Right lung (tissue), 10 donors: ENCODE measurements at places on chromosomes 5 and 9. TPM values are rescaled to one million over a fixed set of nuclear protein-coding genes. Genes with fewer than 3 reads are reported as not detected.

EDIL3 gene
- polyA plus RNA-seq, result 37.1 TPM

MIER3 gene
- polyA plus RNA-seq, result 51.5 TPM

OR1J2 gene
- not detected for polyA plus RNA-seq

- DNase-seq, result no peak
Measured at GRCh38 chr5:80453366-80453765, 34.5 kb upstream of the FAM151B start.

DNA sequence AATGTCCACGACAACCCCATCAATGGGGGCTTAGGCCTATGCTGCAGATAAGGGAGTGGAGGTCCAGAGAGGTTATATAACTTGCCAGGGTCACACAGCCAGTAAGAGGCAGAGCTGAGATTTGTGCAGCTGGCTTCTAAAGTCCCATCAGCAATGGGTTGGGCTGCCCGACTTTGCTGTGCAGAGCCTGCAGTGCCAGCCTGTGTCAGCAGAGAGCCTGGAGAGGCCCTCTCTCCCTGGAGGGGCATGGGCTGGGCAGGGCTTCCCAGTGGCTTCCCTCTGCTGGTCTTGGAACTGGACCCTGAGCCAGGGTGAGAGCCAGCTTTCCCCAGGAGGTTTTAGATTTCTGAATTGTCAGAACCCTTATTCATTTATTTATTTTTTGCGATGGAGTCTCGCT is 77.2 kb upstream of the RAPGEF1 start:
- DNase-seq, result no peak

- DNase-seq, result no peak
Measured at GRCh38 chr9:126985870-126986498, 71.4 kb downstream of the RALGPS1 start.

DNA sequence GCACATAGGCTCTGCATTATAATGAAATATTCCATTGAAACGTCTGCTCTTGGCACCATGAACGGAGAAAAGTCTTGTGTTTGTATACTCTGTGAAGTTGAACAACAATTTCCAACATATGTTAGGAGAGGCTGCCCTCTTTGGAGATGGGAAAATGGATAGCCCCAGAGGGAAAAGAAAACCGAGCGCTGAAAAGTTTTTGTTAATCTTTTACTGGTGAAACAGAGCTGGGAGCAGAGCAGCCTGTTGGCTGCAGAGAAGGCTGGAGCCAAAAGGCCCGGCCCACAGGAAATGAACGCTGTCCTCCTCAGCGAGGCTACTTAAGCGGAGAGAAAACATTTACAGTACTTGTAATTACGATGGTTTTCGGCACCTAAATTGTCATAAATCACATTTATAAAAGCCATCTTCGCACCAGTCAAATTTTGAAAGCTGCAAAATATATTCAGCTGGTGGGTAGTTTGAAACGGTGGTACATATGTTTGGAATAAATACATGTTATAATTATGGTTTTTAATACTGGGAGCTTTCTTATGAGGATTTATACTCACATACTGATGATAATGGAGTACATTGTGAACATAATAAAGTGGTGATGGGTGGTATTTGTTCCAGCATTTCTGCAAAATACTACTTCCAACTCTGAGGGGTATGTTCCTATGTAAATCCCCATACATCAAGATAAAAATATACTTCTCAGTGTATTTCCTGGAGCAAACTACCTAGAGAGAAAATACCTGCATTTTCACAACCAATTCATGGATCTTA is 129.6 kb upstream of the CNTLN start:
- peak; percentile 73 for DNase-seq

GRCh38 chr9:117707561-117707960 is 3.4 kb downstream of the TLR4 start:
- DNase-seq, result no peak

- peak; percentile 32 for DNase-seq
Measured at GRCh38 chr5:118592229-118593002, 395.9 kb downstream of the DTWD2 start.

GRCh38 chr5:142684508-142685041 is 1.3 kb downstream of the FGF1 start:
- DNase-seq, result no peak

DNA sequence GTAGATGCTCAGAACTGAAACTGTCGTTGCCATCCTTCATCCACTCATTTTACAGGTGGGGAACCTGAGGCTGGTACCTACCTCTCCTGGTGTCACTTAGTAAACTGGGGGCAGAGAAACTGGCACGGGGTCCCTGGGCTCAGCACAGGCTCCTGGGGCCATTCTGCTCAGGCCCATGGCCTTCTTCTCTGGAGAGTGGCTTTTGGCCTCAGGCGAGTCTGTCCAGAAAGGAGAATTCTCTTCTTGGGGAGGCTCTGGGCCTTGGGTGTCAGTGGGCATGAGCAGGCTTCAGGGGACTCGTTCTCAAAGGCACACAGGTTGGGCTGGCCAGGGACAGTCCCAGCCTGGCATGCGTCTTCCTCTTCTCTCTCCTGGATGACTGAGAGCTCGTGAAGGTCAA is 24.6 kb downstream of the COL5A1 start:
- no peak for DNase-seq

DNA sequence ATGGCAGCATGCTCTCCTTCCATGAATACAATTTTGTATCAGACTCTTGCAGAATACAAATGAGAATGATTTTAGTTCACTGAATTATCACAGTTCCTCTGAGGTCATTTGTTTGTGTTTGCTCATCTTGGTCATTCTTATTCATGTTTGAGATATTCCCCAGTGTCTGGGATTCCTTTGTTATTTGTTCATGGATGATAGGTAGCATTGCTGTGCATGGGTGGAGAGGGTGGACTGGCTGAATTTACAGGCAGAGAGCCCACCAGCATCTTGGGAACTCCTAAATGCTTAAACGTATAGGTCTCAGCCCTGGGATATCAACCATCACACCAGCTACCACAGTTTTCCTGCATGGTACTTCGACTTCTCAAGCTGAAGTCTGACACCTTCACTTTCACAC is 459.8 kb downstream of the CCDC171 start:
- DNase-seq, result no peak

GRCh38 chr5:39543335-39543734 is 118.6 kb upstream of the DAB2 start:
- DNase-seq, result no peak

GRCh38 chr5:91469517-91470165 is 86.5 kb upstream of the ARRDC3 start:
- DNase-seq, result no peak

DNA sequence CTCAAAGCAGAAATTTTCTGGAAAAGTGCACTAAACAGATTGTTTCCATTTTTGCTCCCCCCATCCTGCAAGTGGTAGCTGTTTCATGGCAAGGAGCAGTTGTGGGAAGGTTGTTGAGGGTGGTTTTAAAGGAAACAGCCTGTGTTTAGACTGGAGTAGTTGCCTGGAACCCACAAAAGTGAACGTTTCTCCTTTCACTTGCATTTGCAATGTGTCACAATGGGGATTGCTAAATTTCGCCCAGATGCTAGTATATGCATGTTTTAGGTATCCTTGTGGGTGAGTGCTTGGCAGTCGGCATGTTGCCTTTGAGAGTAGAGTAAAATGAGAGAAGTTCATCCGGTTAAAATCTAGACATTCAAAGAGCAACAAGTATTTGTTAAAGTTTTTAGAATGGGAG is 1099.9 kb upstream of the DMAC1 start:
- no peak for DNase-seq

DNA sequence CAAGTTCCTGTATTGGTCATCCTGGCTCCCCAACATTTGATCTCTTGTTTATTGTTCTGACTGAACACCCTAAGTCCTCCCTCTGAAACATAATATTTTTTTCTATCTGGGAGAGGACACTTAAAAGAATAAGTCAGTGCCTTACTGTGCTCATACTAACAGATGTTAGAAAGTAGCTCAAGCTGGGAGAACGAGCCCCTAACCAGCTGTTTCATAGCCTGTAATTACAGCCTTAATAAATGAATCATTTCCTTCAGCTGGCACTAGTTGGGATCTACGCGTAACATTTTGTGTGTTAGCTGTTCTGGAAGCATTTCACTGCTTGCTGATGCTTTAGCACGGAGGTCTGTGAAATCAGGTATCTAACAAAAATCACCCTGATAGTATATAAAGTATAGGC is 345.9 kb upstream of the RIOK2 start:
- DNase-seq, result no peak

GRCh38 chr9:116924462-116925110 is 237.5 kb downstream of the TRIM32 start:
- DNase-seq, result no peak

DNA sequence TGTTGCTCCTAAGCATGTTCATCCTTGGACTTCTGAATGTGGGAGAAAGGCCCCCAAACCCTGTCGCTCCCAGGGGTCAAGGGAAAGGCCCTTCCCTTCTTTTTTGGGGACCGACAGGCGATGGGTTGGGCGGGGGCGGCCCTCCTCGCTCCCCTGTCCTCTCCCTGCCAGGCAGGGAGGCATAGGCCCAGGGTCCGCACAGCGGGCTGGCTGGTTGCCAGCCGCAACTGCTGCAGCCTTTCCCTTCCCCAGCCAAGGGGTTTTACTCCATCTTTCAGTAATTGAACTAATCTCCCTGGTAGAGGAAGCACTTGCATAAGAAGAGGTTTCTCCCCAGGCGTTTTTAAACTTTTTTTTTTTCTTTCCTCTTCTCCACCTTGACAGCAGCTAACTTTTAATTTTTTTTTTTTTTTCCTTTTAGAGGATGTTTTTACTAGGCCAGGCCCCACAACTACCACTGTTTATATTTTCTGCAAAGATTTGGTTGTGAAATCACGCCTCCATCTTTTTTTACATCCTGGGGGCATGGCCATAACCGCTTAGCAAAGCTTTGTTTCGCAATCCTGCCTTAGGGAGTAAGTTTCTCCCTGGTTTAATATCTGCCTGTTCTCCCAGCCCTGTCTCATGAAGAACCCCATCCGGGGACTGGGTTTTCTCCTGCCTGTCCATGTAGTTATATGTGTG is 216.9 kb upstream of the ZNF608 start:
- DNase-seq, result peak; percentile 68

GRCh38 chr9:120715389-120715924 is 1.2 kb upstream of the MEGF9 start:
- no peak for DNase-seq
